Stimulated activated CD8-positive, alpha-beta memory T cell treated with anti-CD3 and anti-CD28 coated beads, Interleukin-7, amount 100 ng/mL, for 1 hour (primary cell): ENCODE measurements at places on chromosomes 5 and 9.

DNA sequence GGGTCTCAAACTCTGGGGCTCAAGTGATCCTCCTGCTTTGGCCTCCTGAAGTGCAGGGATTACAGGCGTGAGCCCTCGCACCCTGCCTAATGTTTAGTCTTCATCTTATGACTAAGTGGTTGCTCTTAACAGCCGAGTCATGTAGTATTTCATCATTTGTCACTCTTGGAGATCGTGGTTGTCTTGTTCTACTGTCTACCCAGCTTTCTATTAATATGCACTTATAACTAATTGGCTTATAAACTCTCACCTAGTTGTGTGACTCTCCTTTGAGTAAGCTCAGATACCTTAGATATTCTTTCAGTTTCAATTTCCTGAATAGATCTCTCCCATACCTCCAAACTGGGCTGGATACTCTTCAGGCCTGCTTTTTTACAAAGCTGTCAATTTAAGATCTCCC is 19.9 kb downstream of the SLC44A1 start:
- no peak for DNase-seq

DNA sequence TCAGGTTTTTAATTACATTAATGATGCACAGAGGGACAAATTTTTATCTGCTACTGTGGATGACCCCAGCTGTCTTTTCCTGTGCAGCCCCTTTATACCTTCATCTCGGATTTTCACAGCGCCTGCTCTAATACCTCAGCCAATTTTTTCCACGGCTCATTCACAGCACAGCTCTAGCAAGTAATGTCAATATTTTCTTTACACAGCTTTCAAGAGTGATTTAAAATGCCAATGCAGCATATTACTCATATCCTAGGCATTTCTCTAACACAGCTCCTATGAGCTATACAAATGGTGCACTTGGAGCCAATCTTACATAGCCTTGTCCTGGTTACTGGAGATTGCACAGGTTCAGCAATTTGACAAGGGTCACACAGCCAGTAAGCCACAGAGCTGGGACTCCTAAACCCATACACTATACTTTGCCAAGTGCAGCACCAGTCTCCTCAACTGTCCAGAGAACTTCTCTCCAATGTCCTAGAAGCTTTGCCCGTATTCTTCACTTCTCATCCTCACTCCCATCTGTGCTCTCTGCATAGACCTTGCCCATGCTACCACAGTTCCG is 661.8 kb downstream of the DTWD2 start:
- no peak for DNase-seq

DNA sequence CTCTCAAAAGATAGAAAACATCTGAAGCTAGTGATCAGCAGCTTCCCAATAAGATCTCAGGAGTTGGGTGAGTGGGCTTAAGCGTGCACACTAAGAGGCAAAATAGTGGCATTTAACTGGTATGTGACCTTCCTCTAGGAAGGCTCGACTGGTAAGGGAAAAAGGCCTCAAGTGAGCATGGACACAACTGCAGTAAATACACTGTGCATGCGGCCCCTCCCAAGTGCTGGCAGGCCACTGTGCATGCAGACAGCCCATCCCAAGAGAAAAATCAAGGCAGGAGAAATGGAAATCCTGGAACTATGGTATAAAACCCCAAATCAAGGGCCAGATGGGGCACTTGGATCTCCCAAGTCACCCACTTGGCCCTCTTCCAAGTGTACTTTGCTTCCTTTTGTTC is 112.7 kb downstream of the SMC2 start:
- no peak for DNase-seq

DNA sequence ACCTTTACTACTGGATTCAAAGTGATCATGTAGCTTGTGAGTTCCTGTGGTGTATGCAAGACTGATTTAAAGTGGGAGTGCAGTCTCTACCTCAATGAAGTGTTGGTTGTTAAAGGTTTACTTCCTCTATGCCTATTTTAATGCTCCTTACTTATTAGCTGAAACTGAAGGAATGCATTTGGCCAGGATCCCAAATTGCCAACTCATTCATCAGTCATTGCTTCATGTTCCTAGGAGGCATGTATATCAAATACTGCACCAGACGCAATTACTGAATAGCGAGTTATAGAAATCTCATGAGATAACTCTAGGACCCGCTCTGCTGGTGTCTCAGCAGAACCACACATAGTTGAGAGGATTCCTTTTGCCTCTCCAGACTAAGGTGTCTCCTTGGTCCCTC is 143.0 kb upstream of the RPS23 start:
- no peak for DNase-seq

DNA sequence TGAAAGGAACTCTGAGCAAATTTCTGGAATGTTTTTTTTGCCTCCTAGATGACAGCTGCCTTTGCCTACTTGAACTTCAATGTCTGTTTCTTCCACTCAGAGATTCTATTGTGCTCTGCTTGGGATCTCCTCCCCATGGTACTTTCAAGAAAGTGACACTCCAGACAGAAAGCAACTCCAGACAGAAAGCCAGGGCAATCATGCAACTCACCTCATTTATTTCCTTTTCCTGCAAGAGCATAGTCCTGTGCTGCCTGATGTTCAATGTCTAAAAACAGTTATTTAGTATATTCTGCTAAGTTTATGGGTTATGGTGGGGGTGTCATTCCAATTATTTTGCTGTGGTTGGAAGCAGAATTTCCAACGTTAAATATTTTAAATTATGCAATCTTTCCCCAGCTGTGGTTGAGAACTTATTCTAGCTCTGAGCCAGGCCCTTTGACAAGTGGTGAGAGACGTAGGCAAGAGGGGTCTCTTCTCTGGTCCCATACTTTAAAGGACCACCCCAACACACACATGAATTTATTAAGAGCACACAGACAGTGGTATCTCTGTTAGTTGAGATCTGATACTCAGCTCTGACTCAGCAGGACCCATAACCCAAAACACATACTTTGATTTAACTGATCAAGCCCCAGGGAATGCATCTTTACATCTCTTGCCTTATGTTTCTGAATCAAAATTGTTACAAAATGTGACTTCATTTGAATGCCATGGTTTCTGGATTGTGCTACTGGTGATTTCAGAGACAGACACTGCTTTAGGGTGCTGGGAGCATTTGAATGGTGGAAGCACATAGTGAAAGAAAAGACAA is 39.5 kb upstream of the MAMDC2 start:
- DNase-seq = no peak

DNA sequence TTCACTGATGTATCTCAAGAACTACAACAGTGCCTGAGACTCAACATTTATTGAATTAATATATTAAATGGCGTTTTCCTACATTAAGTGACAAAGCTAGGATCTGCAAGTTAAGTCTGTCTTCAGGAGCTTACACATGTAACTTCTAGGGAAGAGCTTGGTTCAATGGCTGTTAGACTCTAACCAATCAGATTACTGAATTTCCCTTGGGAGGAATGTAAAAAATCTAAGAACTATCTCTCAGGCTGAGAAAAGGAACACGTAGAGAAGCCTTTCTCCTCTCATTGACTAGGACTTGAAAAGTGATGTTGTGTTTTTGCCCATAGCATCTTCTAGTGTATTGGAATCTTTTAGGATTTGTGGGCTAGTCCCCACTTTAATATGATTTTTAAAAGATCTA is 53.6 kb downstream of the CCNH start:
- DNase-seq = no peak

DNA sequence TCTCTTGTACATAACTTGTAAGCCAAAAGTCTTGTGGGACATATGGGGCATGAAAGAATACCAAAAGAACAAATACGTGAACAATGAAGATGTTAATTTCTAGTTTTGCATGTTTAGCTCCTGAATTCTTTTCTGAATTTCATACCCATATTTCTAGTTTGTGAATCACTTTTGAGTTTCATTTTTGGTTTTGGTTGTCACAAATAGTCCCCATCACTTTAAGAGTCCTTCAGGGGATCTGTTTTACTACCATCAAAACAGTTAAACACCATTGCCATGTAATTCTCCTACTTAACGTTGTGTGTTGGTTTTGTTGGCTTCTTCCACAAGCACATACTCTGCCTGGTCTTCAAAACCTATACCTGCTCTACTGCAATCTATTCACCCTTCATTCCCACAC is 27.0 kb downstream of the VCAN start:
- DNase-seq = no peak

DNA sequence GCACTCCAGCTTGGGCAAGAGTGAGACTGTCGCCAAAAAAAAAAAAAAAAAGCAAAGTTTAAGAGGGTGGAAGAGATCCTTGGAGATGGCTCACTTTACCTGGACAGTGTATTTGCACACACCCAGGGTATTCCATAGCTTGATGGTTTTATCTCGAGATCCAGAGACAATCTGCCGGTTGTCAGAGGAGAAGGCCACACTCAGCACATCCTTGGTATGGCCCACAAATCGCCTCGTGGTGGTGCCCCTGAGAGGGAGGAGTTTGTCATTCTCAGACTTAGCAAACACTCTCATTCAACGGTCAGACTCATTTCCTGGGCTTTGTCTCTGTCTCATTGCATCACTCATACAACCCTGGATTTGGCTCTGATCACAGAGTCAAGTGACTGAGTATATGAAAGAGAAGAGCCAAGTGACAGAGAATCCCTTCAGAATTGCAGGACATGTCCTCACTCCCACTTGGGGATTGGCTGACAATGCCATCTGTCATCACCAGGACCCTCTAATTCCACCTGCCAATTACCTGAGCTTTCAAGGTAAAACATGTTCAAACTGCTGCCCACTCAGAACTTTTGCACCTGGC is 2.2 kb downstream of the RACK1 start:
- DNase-seq = no peak
